ENCODE measurements at places on chromosomes 7 and 10.

GRCh38 chr10:12602521-12602920 is 253.2 kb downstream of the CAMK1D start:
- no peak for DNase-seq

DNA sequence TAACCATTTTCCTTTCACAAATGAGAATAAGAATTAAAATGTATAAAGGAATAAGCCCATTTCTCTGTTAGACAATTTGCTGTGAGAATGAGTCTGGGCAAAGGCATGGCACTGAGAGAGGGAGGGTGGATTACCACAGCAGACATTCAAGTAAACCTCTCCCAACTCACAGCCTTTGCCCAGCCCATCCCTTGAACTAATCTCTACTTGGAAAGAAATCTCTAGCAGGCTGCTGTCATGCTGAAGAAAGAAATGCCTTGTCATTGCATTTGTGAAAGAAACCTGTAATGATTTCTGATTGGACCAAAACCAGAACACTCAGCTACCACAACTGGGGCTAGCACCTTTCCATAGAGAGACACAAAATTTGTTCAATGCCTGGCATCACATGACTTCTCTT is 39.2 kb downstream of the CH25H start:
- DNase-seq: no peak

- DNase-seq: no peak
These were observed 4.6 kb upstream of the USP6NL start for GRCh38 chr10:11616021-11616420.

DNA sequence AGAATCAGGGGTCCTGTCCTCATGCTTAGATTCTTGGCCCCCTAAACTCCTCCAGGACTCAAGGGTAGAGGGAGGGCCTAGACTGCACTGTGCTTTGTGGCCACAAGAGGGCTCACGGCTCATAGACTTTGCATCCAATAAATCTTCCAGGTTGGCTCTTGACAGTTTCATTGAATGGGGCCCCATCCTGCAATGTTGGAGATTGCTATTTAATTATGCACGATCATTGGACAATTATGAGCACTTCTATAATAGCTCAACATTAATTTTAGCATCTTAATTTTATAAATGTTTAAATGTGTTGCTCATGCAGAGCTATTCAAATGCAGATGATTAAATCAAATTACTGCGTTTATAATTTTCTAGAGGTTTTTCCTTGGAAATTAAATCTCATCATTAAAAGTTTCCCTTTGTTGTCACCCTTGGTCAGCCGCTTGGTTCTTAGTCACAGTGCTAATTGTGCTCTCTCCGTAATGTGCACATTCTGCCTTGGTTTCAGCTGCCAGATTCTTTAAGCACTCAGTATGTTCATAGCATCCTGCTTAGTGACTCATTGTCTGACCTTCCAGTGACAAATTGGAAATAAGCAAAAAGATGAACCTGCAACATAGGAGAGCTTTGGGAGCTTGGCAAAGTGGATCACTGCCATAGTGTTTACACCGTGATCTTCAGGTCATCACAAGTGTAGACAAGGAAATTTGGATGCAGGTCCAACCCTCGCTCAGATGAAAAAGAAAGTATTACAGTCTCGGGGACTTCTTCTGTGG is 33.4 kb upstream of the PLPP4 start:
- peak; percentile 35 for DNase-seq

DNA sequence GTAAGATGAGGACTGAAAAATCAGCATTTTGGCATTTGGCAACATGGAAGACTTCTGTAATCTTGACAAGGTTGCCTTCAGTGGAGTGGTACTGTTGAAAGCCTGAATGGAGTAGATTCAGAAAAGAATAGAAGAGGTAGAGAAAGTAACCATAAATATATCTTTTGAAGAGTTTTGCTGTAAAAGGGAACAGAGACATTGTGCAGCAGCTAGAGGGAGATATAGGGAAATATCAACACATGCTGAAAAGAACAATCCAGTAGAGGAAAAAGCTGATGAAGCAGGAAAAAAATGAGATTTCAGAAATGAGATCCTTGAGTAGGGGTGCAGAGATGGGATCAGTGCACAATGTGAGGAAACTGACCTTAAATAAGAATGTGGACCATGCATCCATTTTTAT is 60.0 kb downstream of the RAPGEF5 start:
- DNase-seq: no peak

DNA sequence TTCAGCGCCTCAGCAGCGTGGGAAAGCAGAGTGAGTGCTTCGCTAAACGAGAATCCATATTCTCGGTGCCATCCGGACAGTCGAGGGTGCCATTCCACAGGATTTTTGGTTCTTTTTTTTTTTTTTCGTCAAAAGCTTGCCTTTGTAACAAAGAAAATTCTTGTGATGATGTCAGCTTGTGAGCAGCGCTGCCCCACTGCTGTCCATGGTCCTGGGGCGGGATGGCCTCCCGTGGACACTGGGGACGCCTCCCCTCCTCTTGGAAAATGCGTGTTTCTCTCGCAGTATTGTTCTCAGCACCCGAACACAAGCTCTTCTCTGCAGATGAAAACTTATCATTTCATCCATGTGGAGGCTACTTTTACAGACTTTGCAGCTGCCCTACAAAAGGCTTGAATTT is 477.4 kb downstream of the TCERG1L start:
- DNase-seq: no peak

DNA sequence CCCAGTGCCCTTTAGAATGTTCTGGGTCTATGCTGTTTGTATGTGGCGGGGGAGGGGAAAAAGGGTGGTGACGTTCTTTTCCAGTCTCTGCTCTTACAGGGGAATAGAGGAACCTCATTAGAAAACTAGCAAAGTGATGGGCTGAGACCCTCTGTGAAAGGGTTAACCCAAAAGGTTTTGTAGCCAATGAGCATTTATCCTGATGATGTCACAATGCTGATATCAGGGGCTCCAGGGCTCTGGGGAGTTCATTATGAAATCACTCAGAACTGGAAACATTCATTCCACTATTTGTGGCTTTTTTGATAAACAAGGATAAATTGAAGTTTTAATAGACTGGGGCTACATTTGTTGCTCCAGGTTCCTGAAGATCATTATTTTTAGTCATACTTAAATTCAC is 71.7 kb downstream of the ARID5B start:
- no peak for DNase-seq

- no peak for DNase-seq
These were observed 153.7 kb downstream of the CREB5 start for GRCh38 chr7:28565980-28566379.

- DNase-seq: peak; percentile 57
These were observed 381.6 kb downstream of the TYW1 start for GRCh38 chr7:67377939-67378862.

DNA sequence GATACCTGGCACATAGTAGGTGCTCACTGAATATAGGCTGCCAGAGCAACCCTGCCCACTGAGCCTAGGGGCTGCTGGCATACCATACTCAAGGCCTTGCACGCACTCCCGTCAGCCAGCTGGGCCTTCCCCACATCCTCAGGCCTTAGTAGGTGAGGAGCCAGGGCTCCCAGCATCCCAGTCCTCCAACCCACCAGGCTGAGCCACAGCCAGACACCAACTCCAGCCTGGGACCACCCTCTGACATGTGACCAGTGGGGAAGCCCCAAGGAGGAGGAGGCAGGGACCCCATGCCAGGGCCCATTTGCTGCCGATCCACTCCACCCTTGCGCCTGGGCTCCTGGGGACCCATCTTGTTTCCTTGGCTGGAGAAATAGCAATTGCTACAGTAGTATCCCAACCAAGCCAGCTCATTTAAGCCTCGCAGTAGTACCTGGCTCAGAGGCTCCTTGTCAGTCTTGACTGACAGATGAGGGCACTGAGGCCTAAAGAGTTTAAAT is 11.4 kb downstream of the SLIT1 start:
- no peak for DNase-seq

- no peak for DNase-seq
These were observed 22.5 kb downstream of the HHEX start for GRCh38 chr10:92712016-92712889.
